ENCODE measurements at places on chromosomes 2 and 18.

DNA sequence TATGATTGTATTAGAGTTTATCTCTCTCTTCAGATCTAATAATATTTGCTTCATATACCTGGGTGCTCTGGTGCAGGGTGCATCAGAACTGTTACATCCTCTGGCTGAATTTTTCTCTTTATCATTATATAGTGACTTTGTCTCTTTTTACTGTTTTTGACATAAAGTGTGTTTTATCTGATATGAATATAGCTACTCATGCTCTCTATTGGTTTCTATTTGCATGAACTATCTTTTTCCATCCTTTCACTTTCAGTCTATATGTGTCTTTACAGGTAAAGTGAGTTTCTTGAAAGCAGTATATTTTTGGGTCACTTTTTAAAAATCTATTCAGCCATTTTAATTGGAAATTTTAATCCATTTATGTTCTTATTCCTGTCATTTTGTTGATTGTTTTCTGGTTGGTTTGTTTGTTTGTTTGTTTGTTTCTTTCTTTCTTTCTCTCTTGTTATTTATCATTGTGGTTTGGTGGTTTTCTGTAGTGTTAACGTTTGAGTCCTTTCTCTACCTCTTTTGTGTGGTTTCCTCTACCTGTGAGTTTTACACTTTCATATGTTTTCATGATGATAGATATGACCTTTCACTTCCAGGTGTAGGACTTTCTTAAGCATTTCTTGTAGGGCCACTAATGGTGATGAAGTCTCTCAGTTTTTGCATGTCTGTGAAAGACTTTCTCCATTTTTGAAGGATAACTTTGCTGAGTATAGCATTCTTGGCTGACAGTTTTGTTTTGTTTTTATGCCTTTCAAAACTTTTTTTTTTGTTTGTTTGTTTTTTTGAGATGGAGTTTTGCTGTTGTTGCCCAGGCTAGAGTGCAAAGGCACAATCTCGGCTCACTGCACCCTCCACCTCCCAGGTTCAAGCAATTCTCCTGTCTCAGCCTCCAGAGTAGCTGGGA, 54.9 kb downstream of the CCNT2 start:
- DNase-seq, result peak; percentile 42

GRCh38 chr2:182324665-182325064, 102.2 kb downstream of the PDE1A start:
- no peak for DNase-seq

GRCh38 chr18:22165049-22165602, 4.3 kb upstream of the GATA6 start:
- DNase-seq, result no peak

DNA sequence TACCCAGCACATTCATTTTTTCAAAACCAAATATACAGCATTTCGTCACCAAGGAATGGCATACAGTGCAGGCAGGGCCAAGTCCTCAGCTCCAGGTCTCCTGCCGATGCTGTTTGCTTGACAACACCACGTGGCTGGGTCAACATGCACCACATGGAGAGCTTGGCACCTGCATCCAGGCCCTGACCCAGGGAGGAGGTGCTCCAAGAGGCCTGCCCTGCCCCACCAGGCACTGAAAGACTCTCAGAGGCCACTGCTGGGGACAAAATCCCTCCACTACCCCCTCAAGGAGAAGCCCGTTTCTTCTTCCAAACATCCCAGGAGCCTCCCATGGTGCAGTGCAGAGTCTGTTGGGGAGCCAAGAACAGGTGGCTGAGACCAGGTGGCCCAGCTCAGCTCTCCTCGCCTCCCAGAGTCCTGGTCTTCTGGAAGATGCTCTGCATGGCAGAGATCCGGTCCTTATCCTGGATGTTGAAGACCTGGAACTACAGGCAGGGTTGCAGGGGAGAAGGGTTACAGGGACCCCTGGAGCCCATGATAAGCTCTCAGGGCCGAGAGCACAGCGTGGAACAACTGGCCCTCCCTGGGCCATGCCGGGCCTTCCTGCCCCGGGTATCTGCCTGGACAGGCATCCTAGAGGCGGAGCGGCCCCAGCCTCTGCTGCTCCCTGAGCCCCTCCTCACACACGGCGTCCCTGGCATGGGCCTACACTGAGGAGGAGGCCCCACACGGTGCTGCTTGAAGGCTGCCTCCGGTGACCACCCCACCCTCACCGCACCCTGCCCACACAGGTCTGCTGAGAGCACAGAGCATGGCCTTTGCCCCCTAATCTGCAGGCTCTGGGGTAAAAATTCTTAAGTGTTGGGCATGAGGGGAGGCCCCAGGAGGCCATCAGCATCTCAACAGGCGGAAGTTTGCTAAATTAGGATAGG, 9.0 kb downstream of the MAB21L4 start:
- DNase-seq, result no peak

Data from activated CD4-positive, alpha-beta T cell treated with anti-CD3 and anti-CD28 coated beads, Interleukin-2, Interleukin-4, amounts not matched to agents 100 ng/mL and 50 ng/mL, durations not matched to agents 16 hours and 8 hours (primary cell).